ENCODE measurements at places on chromosomes 2 and 18.

GRCh38 chr2:100718065-100718629 is 101.8 kb upstream of the NPAS2 start:
- DNase-seq: no peak

DNA sequence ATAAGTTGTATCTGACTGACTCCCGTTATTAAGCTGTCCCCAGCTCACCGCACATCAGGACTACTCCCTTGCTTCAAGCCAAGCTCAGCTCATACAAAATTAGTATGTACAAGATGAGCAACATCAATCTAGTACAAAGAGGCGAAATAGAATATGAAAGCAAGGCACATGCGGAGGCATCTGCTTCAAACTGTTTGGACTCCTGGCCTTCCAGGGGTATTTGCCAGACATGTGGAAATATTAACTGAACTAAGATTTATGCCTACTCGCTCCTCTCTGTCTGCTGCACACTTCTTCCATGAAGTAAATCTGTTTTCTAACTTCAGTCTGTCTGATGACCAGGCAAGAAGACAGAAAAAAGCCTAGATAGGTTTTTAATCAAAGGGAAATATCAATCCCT is 499.8 kb downstream of the PID1 start:
- DNase-seq: no peak

DNA sequence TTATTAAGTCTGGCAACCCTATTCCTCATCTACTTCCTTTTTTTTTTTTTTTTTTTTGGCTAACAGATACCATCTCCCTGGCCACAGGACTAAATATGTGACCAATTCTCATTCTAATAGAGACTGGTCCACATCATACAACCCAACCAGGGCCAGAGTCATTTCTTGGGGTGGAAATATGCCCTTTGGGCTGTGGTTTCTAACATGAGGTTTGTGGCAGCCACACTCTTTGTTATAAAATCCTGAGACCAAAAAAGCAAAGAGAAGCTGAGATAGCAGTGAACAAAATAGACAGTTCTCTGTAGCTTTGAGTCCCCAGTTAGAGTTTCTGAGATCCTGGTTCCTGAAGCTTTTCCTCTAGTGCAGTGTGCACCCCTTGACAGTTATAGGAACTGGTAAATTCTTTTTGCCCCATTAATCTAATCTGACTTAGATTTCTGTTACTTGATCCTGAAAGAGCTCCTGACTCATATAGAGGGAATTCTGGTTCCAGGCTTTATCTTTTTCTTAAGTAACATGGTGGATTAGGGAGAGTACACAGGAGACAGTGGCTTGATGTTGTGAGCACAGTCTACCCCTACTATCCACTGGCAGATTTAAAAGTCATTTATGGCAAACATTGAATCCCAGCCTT is 86.8 kb downstream of the MAIP1 start:
- no peak for DNase-seq

DNA sequence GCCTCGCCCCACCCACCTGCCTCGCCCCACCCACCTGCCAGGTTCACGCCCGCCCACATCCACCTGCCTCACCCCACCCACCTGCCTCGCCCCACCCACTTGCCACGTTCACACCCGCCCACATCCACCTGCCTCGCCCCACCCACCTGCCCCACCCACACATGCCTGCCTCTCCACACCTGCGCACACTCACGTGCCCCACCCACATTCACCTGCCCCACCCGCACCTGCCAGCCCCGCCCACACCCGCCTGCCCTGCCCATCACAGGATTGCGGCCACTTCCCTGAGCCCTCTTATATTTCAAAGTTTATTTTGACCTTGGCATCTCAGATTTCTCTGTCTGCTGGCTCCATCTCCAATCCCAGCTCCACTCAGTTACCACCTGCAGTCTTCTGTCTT is 217.5 kb upstream of the SOX11 start:
- DNase-seq: no peak

GRCh38 chr2:170052151-170052550 is 125.8 kb upstream of the MYO3B start:
- DNase-seq: no peak

- DNase-seq: no peak
Observed at GRCh38 chr2:135662088-135662487, 79.6 kb upstream of the UBXN4 start.

DNA sequence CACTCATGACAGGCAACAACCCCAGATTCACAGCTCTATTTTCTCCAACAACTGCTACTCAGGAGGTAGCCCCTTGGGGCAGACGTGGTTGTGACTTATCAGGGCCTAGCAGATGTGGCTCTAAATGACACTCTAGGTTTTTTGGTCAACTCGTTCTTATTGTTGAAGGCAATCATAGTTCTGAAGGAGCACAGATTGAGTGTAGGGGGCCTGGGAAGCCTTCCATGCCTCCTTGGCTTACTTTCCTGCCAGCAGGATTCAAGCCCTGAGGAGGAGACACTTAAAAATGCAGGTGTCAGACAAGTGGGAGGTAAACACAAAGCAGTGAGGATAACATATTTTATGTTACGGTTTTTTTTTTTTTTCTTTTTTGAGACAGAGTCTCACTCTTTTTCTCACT is 23.5 kb upstream of the SUCLG1 start:
- DNase-seq: no peak

DNA sequence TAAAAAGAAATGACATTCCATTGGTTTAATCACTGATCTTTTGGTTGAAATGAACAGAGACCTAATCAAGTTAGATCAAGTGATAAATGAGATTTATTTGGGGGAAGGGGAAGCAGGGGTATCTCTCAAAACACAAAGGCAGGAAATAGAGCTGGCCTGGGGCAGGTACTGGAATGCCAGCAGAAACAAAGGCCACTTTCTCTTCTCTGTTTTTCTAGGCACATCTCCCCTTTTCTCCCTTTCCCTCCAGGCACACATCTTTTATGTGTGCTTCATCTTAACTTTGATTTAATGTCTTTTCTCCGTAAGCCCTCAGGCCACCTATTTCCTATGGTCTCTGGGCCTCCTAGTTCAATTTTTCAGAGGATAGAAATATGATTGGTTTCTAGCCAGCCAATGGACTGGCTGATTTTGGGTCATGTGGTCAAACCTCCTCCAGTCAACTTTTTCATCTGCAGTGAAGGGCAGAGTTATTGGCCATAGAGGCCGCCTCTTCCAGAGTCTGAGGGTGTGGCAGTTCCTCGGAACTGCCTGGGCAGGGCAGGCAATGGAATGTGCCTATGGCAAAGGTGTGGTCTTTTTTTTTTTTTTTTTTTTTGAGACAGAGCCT is 58.9 kb upstream of the FAM136A start:
- no peak for DNase-seq

DNA sequence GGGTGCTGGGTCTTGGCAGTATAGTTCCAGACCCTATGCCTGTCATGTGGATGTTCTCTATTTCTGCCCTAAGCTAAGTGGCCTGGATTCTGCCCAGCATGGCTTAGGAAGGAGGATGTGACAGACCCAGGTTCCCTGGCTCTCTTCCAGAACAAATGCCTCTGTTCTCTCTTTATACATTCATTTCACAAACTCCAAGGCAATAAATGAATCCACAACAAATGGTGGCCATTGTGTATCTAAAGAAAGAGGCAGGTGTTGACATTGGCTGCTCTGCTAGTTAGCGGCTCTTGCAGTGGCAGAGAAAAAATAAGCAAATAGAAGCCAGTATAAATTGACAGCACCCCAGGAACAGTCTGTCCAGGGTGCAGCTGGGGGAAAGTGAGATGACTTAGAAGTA is 298.6 kb downstream of the SUCLG1 start:
- no peak for DNase-seq

- DNase-seq: no peak
Observed at GRCh38 chr2:156511122-156511521, 74.9 kb downstream of the GPD2 start.

DNA sequence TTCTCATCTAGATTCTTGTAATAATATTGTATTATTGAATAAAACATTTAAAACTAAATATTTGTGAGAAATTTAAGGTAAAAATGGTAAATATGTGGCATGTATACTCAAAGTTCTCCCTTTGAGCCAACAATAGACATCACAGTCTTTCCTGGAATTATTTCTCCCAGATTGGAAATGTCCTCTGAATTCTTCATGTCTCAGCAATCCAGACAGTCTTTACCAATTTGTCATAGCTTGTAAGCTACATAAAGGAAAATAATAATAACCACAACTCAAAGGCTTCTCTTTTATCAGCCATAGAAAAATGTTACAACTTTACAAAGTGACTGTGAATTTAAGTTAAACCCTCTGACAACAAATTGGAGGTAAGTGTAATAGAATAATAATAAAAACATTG is 784.9 kb downstream of the EPHA4 start:
- no peak for DNase-seq

- DNase-seq: no peak
Observed at GRCh38 chr2:32942793-32943485, 3.8 kb upstream of the LTBP1 start.

- no peak for DNase-seq
Observed at GRCh38 chr18:23714576-23714975, 25.3 kb downstream of the LAMA3 start.

GRCh38 chr18:7772510-7772888 is 205.4 kb downstream of the PTPRM start:
- no peak for DNase-seq

DNA sequence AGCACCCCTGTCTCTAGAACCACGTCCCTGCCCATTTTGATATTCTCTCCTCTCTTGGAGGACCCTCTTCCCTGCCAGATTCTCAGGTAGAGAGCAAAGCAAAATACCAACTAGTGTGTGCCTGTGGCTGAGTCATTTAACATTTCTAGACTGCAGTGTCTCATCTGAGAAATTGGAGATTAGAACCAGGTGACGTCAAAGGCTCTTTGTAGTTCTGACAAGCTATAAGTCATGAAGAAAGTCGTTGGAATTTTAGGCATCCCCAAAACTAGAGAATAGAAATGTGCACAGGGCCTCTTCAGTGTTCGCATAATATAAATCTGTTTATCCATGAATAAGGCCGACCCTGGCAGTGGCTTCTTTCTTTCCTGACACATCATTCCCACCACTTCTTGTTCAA is 74.4 kb upstream of the TANC1 start:
- DNase-seq: no peak

DNA sequence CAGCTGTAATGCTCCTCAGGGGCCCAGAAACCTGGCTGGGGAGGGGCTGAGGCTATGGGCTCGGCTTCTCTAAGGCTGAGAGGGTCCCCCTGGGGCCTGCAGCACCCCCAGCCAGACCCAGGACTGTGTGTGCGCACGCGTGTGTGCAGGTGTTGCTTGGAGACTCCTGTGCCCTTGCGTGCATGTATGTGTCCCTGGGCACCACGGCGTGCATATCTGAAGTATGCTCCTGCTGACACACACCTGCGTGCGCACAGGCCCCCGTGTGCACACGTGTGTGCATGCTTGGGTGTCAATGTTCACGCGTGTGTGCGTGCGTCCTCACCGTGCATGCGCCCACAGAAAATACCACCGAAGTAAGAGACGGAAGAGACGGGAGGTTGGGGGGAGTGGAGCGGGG is 14.9 kb upstream of the ECEL1 start:
- no peak for DNase-seq

- no peak for DNase-seq
Observed at GRCh38 chr2:100580367-100581276, 17.8 kb downstream of the PDCL3 start.

DNA sequence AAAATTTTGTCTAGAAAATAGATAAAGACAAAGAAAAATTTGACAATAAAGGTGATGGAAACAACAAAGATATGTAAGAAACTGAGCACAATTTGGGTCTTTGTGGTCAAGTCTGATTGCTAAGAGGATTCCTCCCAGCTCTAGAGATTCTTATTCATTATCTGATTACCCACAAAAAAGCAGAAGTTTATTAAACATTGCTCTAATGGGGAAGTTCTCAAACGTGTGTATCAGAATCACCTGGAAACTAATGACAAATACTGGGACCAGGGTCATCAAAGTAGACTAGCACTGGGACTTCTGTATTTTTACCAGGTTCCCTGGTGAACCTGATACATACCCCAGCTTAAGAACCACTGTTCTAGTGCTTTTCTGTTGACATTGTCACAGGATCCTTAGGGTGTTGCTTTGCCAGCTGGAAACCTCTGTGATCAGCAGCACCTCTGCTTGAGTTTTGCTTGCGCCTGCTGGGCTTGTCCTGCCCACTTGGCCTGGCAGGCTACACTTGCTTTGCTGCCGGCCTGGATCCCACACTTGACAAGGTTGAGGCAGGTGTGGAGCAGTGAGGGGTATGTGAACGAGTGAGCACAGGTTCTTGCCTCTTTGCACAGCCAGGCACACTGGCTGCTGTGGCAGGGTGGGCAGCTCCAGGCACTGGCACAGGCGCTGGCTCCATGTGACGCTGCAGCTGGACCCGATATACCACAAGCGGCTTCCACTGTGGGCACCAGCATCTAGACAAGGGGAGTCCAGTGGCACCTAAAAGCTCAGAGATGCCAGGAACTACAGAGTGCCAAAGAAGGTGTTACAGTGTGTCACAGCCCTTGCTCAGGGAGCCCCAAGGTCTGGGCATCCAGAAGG is 6.2 kb upstream of the GORASP2 start:
- no peak for DNase-seq

DNA sequence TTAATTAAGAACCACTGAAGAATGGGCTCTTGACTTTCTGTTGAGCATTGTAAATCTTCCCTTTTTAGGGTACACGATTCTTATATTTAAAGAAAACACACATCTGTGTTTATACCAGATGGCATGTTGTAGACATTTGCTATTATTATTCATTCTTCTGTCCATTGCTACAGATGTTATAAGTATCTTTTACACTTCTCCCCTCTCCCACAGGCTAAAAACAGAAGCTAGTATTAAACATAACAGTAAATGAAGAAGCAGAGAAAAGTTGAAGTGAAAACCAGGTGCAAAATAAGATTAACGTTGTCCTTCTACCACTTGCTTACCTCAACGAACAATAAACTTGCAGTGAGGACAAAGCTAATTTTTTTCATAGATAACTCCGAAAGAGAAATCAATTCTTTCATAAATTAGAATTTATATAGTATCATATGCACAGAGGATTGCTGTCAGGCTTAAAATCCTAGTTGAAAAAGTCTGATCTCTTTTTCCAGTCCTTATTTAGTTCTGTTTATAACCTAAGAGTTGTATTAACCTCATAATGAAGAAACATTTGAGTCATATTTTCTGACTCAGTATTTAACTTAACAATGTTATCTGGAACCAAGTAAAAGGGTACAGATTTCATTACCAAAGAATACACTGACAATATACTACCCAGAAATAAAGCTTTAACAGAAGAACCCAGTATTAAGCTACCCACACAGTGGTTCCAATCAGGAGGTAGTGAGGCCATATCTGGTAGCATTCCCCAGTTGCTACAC is 16.4 kb upstream of the ZNF385B start:
- DNase-seq: no peak

- DNase-seq: no peak
Observed at GRCh38 chr2:70817284-70817954, 3.0 kb downstream of the CLEC4F start.

GRCh38 chr2:222598611-222599010 is 57.3 kb downstream of the FARSB start:
- no peak for DNase-seq

GRCh38 chr18:54206447-54206846 is 18.0 kb downstream of the MBD2 start:
- no peak for DNase-seq

Measured in pulmonary artery endothelial cell (primary cell).